ENCODE measurements at places on chromosomes 12 and 14.

GRCh38 chr12:119412811-119413794 lies 78.6 kb downstream of the CCDC60 start:
- peak; percentile 52 for DNase-seq

DNA sequence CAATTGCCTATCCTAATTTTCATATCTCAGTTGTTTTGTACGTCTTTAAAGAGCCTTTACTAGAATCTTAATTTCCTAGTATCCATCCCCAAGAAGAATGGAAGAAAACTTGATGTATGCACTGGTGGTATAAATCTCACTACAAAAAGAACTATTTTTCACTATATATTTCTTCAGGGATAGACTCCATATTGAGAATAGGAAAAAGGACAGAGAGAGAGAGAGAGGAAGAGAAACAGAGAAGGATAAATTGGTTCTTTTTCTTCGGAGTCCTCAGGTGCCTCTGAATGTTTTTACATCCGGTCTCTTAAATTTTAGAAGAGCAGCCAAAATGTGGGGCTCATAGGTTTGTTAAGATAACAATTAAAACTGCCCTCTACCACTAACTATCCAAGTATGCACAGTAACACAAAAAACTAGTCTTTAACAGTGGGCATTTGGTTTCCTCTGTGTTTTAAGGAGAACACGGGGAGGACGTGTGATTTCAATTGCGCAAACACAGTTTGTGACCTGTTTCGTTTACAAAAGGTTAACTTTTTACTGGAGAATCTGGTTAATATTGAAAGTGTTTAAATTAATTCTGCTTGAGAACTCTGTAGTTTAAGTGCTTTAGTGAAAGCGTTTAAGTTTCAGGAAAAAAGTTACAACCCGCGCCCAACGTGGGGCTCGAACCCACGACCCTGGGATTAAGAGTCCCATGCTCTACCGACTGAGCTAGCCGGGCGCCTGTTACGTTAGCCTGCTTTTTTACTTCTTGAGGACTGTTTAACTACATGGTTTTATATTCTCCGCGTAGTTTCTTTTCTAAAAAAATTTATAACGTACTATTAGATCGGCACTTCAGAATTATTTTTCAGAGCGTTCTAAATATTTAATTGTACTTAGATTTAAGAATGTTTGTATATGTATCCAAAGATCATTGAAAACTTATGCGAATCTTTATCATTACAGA lies 5.1 kb upstream of the PSMA3 start:
- DNase-seq: peak; percentile 50

- DNase-seq: no peak
Observed at GRCh38 chr14:53214384-53214783, 61.3 kb upstream of the DDHD1 start.

DNA sequence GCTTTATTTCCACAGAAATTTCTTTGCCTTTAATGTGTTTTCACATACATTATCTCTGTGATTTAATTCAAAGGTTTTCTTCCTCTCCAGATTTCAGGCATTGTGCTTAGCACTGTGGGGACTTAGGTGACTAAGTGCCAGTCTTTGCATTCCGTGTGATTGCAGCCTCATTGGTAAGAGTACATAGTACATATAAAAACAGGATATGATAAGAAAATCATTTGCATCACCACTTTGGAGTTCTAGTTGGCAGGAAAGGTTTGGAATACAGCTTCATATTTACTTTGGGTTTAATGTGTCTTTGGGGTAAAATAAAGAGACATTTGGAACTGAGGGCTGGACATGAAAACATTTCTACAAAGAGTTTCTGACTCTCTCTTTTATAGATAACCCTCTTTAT lies 37.8 kb upstream of the C12orf75 start:
- DNase-seq: no peak

- DNase-seq: no peak
Observed at GRCh38 chr12:117486840-117487659, 125.6 kb upstream of the NOS1 start.

GRCh38 chr12:119372540-119372939 lies 38.0 kb downstream of the CCDC60 start:
- no peak for DNase-seq

Measured in fibroblast of the conjunctiva (primary cell).